ENCODE measurements at places on chromosomes 5 and 9.

DNA sequence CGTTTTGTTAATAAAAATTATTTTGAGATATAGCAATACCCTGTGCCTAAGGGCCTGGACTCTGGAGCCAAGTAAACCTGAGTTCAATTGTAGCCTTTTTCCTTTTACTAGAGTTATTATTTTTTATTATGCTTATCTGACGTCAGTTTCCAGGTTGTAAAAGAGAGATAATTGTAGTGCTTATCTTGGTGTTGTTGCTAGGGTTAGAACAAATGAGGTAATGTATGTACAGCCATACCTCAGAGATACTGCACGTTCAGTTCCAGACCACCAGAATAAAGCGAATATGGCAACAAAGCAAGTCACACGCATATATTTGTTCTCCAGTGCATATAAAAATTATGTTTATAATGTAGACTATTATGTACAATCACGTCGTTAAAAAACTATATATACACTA lies 215.0 kb downstream of the VPS13A start:
- DNase-seq = no peak

DNA sequence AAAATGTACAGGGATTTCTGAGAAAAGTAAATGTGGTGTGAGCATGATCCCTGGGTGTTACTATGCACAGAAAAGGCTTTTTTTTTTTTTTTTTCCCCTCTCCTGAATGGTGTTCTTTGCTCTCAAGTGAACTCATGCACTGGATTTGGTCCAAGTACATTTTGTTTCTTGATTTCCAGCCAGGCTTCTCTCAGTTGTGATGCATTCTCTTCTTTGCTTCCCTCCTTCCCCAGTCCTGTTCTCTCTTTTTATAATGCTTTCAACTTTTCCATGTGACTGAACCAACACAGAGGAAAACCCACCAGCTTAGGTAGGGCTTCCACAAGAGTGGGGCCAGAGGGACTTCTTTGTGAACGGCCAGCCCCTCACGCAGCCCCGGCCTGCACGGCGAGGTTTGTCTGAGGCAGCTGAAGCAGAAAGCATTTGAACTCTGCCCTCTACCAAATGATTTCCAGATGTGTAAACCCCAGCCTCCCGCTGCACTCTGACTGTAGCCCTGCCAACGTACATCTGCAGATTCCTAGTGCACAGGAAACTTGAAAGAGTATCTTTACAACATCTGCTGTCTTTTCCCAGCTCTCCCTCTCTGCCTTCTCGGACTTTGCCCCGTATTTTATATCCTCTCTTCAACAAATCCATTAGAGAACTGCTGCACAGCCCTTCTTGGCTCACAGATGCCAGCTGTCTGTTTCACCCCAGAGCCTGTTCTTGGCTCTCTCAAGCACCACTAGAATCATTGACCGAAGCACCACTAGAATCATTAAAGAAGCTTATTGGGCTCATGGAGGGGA lies 71.8 kb upstream of the CD180 start:
- no peak for DNase-seq

- DNase-seq = no peak
These were observed 28.2 kb downstream of the RETREG1 start for GRCh38 chr5:16588434-16589214.

DNA sequence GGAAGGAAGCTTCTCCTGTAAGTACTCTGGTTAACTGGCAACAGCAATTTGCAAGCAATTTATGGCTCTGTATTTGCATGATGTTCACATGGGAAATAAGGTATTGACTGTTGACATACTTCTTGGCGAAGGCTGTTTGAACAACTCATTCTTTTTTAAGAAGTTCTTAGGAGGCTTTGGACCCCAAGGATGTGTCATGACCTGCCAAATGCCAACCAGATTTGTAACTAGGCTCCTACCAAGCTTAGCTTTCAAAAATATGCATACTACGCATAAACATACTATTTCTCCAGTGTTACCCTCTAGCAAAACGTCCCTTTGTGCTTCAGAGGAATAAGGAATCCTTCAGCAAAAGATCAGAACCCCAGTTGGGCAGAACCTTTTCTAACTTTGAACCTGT lies 165.2 kb upstream of the MSX2 start:
- no peak for DNase-seq

DNA sequence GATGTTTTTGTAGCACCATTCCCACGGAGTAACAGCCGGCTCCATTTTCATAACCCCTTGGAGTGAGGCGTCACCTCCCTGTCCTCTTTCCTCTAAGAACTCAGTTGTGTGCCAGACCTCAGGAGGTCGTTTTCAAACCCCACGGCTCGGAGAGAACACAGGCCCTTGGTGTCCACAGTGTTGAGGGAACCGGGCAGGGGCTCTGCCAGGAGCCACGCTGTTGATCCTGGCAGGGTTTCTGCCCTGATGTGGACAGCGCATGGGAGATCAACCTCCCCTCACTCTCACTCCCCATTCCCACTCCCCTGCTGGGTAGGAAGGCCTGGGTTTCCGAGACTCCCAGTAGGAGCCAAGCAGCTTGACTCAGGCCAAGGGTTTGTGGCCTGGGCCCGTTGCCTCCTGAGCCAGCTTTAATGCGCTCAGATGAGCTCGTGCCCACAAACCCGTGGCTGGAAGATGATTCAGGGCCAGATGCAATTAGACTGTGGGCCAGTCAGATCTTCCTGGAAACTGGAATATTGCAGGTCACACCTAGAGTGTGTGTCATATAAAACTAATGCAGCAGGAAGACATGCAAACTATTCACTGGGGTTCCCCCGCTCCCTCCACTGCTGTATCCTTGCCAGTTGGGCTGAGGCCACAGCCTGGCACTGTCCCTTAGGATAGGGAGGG lies 133.4 kb downstream of the SLC12A2 start:
- DNase-seq = no peak

GRCh38 chr5:93336330-93337110 lies 244.5 kb downstream of the NR2F1-AS1 start:
- DNase-seq = no peak

DNA sequence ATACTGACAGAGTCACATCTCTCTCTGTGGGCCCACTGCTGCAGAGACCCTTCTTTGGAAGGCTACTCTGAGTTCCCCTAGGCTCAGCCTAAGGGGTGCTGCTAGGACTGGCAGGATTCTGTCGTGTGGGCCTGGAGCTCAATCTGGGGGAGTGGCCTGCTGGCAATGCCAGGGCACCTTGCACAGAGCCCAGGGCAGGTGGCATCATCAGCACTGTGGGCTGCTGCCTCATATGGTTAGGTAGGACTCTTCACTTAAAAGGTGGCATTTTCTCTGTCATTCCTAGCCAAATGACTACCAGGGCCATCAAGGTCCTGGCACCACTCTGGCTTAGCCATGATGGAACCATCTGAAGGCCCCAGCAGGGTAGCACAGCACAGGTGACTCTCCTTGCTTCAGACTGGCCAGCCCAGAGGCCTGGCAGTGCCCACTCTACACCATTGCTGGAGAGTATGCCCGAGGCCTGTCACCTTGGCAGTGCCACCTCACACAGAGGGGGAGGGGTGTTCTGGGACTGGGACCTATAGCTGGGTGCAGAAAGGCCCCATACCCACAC lies 21.9 kb downstream of the PITX1 start:
- no peak for DNase-seq

DNA sequence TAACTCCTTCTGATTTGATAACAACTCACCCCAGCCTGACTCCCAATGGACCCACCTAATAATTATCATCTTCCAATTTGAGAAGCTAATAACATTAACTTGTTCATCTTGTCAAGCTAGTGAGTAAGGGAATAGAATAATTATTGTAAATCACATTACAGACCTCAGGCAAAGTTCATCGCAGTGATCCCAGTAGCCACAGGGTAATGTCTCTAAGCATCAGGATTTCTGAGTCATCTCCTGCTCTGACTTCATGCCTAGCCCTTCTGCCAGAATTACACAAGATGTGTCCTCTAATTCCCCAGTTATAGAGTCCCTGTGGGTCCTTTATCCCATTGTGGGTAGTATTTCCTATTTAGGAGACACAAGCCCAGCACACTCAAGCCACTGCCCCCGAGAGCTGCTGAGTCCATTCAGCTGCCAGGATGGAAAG lies 365.7 kb downstream of the DEPDC1B start:
- no peak for DNase-seq

DNA sequence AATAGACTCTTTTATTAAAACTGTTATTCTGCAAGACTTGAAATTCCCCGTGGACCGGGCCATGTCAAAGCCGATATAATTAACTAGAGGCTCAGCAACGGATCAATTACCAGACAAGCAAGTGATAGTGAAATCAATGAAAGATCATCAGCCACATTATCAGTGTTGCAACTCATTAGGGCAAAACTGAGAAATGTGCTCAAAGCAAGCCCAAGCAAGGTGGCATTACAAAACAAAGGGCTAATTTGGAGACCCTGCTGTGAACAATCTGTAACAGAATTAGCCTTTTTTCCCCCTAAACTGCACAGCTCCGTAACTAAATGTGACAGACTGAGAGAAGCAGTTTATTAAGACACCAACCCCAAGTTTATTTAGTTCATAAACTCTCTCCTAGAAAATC lies 140.3 kb downstream of the BNC2 start:
- no peak for DNase-seq

All from CD4-positive, alpha-beta T cell (primary cell).